Left ventricle myocardium inferior (tissue), 1 donor: ENCODE measurements at places on chromosomes 12 and 14.

DNA sequence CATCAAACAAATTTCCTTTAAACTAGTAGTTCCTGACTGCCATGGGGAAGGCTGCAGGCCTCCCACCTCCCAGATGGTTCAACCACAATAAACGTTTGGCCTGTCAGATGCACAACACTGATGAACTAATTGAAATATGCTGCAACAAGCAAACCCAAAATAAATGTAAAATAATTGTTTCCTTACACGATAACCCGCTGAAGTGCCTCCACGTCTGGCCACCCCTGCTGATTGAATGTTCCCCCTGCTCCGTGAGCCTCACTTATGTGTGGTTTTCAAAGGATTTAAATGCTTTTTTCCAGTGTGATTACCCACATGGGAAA, 8.4 kb downstream of the PITPNM2 start:
- no peak for DNase-seq

DNA sequence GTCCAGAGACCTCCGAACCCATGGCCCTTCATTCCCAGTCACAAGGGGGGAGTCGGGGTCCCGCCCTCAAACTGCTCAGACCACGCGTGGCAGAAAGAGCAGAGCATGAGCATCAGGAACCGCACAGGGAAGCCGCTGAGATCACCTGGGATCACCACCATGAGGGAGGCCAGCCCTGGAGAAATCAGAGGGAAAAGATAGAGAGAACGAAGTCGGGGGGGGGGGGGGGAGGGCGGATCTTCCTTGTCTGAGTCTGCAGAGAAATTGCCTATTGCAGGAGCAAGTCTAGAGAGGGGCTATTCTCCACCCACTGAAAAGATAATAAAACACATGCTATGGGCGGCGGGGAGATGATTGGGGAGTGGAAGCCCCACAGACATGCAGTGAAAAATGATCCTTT, 884 bp upstream of the TMEM132C start:
- DNase-seq = no peak

- DNase-seq = no peak
These were observed 237.8 kb upstream of the LHX5 start for GRCh38 chr12:113709456-113709855.

DNA sequence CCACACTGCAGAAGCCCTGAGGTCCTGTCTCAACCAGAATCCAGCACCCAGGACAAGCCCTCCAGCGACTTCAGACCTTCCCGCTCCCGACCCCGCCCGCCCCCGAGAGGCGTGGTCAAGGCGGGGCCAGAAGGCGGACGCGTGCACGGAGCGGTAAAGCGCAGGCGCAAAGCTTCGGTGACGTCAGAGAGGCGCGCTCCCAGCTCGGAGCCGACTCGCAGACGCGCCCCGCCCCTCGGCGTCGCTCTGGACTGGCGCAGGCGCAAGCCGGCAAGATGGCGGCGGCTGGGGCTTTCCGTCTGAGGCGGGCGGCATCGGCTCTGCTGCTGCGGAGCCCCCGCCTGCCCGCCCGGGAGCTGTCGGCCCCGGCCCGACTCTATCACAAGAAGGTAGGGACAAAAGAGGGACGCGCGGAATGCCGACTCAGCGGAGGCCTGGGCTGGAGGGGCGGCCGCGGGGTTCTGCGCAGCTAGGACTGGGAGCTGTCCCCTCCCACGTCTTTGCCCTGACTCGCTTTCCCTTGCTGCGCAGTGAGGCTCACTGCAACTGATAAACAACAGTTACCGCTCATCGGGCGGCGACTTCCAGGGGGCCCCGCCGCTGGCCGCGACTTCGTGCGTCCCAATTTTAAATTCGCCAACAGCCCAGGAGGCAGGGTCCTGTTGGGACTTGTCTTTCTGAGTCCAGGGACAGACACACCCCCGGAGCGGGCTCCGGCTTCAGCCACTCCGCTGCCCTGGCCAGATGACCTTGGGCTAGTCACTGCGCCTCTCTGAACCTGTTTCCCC, at the start of gene ISCU:
TSS of gene ISCU (plus strand) at position 249 of the 788 bp plus-strand sequence. CDS start at position 276, 27 bp downstream.
- peak; percentile 97 for DNase-seq

DNA sequence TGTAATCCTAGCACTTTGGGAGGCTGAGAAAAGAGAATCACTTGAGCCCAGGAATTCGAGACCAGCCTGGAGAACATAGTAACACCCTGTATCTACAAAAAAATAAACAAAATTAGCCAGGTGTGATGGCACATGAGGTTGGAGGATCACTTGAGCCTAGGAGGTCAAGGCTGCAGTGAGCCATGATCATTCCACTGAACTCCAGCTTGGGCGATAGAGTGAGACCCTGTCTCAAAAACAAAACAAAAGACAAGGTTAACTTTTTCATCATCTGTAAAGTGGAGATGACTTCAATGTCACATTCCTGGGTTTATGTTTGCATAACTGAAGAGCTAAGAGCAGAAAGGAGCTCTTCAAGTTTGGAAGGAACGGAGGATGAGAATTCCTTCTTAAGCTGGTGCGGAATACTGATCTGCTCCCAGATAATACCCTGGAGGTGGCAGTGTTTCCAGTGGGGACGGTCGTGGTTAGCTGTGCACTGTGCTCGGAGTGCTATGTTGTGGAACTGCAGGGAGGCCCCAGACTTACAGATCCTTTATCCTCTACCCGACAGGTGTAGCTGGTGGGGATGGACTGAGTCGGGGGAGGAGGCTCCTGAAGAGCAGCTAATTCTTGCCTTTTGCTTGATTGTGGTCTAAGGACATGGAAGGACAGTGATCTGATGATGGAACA, 22.5 kb upstream of the BICD1 start:
- no peak for DNase-seq

DNA sequence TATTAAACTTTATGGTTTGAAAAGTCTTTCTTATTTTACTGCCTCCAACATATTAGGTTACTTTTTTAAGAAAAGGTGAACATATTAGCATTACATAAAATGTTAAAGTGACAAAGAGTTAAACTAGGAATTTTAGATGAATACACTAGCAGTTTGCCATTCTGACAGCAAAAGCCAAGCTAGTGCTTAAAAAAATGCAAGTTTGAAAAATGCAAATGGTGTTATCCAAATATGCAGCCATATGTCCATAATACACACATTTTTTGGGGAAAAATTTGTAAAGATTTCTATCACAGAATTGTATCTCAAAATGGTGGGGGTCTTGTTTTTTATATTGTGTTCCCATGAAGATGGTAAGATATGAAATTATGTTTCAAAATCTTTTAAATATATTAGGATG, 466.1 kb downstream of the FOXG1 start:
- DNase-seq = no peak

DNA sequence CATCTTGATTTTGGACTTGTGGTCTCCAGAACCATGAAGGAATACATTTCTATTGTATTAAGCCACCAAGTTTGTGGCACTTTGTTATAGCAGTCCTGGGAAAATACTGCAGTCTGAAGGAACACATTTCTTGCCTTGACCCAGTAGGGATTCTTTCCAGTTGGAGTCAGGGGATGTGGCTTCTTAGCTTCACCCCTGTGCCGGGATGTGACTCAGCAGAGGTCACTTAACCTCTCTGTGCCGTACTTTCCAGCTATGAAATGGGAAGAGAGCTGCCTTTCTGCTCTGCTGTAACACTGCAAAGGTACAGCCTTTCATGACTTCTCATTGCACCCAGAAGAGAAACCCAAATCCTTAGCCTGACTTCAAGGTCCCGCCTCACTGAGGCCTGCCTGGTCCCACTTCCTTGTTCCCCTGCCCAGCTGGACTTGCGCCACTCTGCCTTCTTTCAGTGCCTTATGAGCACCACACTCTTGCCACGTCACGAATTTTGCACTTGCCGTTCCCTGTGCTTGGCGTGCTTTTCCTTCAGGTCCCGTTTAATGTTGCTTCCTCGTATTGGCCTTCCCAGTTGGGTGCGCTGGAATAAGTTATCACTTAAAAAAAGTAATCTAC, 24.2 kb downstream of the CHST11 start:
- DNase-seq = peak; percentile 46

DNA sequence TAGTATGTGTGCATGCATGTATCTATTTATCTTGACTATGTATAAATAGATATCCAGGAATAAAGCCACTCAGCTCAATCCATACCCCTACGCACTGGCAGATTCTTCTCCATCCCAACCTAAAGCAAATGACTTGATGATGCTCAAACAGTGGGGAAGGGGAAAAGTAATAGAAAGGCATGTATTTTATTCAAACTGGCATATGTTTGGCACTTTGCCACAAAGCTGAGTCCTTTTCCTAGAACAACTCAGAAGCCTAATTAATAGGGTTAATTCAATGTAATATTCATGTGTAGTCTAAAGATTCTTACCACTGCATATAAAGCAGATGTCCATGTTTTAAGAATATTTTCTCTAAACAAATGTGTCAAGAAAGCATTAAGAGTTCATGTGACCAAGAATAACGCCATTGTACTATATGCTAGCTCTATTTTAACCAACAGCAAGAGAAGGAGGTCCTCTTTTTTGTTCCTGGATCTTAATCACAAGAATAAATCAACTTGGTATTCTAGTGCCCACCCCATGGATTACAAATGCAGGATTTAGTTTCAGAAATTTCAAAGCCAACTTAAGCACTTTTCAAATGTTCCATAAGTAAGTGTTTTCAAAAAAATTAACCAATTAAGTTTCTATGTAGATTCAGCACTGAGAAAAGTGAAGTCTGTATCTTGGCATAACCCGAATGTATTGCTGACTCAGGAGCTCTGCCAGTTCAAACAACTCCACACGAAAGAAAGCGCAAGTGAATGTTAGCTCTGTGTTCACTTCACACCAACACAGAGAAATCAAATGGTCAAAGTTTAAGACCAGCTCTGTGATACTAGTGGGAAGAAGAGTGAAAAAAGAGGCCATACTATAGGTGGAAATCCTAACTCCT, 233.6 kb downstream of the MED13L start:
- DNase-seq = no peak

- DNase-seq = no peak
These were observed 100.6 kb upstream of the BCL2L14 start for GRCh38 chr12:11970155-11970520.

GRCh38 chr12:43094886-43095575, 457.0 kb downstream of the ADAMTS20 start:
- no peak for DNase-seq

GRCh38 chr12:12432364-12432763, 75.5 kb downstream of the BORCS5 start:
- DNase-seq = no peak

GRCh38 chr14:52922656-52923055, 28.2 kb downstream of the FERMT2 start:
- DNase-seq = no peak

GRCh38 chr12:121003650-121004049, 12.6 kb downstream of the C12orf43 start:
- no peak for DNase-seq

GRCh38 chr12:3636328-3636727, 116.6 kb downstream of the CRACR2A start:
- no peak for DNase-seq

GRCh38 chr14:103594265-103594664, 31.5 kb downstream of the COA8 start:
- peak; percentile 28 for DNase-seq

- no peak for DNase-seq
These were observed 12.2 kb upstream of the BDKRB1 start for GRCh38 chr14:96243785-96244184.

DNA sequence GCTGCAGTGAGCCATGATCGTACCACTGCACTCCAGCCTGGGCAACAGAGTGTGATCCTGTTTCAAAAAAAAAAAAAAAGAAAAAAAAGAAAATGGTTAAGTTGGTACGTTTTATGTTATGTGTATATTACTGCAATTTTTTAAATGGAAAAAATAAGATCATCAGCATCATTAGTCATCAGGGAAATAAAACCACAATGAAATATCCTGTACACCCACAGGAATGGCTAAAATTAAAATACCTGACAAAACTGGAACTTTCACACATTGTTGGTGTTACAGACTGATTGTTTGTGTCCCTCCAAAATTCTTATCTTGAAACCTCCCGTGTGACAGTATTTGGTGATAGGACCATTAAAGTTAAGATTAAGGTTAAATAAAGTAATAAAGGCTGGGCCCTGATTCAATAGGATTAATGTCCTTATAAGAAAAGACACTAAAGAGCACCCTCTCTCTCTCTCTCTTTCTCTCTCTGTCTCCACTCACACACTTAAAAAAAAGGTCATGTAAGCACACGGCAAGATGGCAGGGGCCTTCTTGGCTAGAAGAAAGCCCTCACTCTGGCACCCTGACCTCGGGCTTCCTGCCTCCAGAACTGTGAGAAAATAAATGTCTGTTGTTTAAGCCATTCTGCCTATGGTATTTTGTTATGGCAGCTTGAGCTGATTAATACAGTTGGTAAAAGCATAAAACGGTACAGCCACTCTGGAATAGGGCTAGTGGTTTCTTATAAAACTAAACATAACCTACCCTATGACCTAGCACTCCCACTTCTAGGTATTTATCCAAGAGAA, 48.3 kb upstream of the ZFP36L1 start:
- no peak for DNase-seq

DNA sequence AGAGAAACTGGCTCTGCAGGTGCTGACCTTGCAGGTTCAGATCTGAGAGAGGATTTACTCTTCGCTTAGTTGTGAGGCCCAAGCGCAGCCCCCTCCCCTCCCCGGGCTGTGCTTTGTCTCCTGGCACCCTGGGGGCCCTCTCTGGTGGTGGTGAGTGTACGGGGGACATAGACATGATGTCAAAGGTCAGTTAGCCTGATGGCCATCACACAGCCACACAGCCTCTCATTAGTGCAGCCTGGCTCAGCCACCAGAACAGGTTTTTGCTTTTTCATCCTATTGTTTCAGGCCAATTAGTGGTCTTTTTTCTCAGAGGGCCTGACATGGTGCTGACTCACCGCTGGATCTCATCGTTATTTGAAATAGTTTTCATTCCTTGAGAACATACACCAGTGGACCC, 437.9 kb downstream of the AACS start:
- DNase-seq = no peak

GRCh38 chr14:35242599-35243311, 49.4 kb upstream of the PSMA6 start:
- no peak for DNase-seq

DNA sequence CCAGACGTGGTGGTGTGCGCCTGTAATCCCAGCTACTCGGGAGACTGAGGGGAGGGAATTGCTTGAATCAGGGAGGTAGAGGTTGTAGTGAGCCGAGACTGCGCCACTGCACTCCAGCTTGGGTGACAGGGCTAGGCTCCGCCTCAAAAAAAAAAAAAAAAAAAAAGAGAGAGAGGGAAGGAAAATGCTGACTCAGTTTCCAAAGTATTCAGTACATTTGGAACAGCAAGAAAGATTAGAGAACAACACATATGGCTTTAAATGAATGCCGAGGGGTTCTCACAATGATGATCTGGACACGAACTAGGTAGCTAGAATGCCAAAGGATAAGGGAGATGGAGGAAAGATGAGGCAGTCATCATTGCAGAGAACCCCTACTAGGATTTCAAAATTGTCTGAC, 97.4 kb downstream of the NAV3 start:
- DNase-seq = no peak

DNA sequence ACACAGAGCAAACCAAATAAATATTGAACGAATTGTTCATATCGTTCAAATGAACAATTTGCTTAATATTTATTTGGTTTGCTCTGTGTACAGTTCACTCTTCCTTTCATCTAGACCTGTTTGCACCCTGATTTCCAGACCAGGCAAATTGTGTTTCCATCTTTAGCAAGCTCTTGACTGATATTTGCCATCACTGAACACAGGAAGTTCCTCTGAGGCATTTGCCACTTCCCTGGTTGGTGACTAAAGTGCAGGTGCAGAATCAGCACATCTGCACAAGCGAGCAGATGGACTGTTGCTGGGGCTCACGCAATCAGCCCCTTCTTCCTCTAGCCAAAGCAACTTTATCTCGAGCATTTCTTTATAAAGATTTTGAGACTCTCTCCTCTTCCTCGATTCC, 112.9 kb downstream of the DAAM1 start:
- DNase-seq = no peak
